ENCODE measurements at places on chromosomes 11 and 22. TPM values are rescaled to one million over a fixed set of nuclear protein-coding genes. Genes with fewer than 3 reads are reported as not detected.
A peak's percentile ranks its signal among the peaks of the same experiment; 100 is the strongest.

DNA sequence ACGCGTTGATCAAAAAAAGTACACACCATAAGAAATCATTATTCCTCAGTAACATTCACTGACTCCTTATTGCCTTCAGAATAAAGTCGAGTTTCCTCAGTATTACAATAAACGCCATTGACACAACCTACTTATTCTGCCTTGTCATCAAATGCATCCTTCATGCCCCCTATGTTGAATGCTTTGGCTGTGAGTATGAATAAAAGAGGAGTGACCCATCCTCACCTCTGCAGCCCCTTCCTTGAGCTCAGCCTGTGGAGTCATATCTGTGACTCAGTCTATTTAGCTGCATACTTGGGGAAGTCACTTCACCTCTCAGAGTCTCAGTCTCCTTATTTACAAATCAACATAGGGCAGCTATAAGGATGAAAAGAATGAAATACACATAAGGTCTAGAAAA, 65.1 kb downstream of the USP35 start:
- peaks cover 25% of the 10 kb centered on the region for H3K4me1 ChIP-seq
- H3K27ac ChIP-seq, result no peak overlapping the region
- no peaks in the 10 kb centered on the region for H3K27me3 ChIP-seq
- DNase-seq, result no peak
- peaks cover 7% of the 10 kb centered on the region for H3K36me3 ChIP-seq

DNA sequence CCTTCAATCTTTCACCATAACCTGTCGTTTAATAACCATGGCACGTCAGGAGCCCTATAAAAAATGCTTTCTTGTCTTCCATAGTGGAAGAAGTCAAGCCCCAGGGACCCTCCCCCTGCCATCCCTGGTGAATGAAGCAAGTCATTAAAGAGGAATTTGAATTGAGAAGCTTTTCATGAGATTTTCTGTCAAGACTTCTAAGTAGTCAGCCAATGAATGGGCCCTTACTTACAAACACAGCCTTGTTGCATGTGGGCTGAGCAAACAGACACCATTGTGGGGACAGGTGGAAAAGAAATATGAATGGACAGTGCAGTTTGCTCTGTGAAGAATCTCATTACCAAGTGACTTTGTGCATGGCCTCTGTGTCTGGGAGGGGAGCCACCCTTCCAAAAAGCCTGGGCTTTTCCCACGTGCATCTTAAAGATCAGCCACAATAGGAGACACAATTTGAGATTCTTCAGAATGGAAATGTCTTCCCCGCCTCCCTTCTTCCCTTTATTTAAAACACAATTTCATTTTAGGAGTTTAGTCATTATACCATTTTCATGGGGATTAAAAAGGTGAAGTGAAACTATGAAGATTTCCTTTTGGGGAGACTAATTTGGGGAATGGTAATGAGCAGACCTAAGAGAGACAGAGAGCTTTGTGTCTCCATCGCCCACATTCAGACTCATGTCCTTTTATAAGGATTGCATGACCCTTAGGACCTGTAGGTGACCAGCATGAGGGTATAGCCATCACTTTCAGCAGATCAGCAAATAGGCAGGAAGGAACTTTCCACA, 152.0 kb downstream of the LRRC4C start:
- H3K36me3 ChIP-seq, result no peaks in the 10 kb centered on the region
- no peaks in the 10 kb centered on the region for H3K4me1 ChIP-seq
- no peaks in the 10 kb centered on the region for H3K27me3 ChIP-seq
- no peak overlapping the region for H3K27ac ChIP-seq
- H3K4me3 ChIP-seq, result no peak overlapping the region
- DNase-seq, result no peak

DNA sequence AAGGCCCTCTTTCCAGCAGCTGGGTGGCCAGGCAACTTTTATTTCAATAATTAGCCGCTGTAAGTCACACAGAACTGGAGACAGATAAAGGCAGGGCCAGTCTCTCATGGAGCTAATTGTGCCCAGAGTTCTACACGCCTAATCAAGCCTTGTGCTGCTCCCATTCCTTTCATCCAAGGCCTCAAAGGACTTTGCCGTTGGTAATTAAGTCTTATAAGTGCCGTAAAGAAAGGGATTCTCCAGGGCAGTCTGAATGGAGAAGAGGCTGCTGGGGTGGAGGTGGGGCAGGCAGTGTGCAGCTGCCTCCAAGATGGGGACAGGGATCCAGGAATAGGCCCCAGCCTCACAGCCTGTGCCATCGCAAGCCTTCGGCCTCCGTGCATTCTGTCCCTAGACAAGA, 357.9 kb downstream of the TENM4 start:
- DNase-seq, result no peak
- no peaks in the 10 kb centered on the region for H3K27me3 ChIP-seq
- no peaks in the 10 kb centered on the region for H3K4me1 ChIP-seq
- no peaks in the 10 kb centered on the region for H3K36me3 ChIP-seq

Gene DKK3
- total RNA-seq, result 121 TPM

Gene ROM1
- 9.6 TPM for total RNA-seq

- H3K4me3 ChIP-seq, result no peak overlapping the region
- DNase-seq, result no peak
- no peaks in the 10 kb centered on the region for H3K27me3 ChIP-seq
- H3K4me1 ChIP-seq, result no peaks in the 10 kb centered on the region
- no peaks in the 10 kb centered on the region for H3K36me3 ChIP-seq
Observed at GRCh38 chr11:40986320-40986719, 473.1 kb downstream of the LRRC4C start.

GRCh38 chr11:130470832-130471706, 22.6 kb downstream of the ADAMTS15 start:
- H3K27ac ChIP-seq, result no peak overlapping the region
- peaks cover 3% of the 10 kb centered on the region for H3K36me3 ChIP-seq
- peaks cover 6% of the 10 kb centered on the region for H3K4me1 ChIP-seq

Gene KCNJ11
- total RNA-seq, result 2.3 TPM

Gene SYT7
- 2.8 TPM for total RNA-seq

DNA sequence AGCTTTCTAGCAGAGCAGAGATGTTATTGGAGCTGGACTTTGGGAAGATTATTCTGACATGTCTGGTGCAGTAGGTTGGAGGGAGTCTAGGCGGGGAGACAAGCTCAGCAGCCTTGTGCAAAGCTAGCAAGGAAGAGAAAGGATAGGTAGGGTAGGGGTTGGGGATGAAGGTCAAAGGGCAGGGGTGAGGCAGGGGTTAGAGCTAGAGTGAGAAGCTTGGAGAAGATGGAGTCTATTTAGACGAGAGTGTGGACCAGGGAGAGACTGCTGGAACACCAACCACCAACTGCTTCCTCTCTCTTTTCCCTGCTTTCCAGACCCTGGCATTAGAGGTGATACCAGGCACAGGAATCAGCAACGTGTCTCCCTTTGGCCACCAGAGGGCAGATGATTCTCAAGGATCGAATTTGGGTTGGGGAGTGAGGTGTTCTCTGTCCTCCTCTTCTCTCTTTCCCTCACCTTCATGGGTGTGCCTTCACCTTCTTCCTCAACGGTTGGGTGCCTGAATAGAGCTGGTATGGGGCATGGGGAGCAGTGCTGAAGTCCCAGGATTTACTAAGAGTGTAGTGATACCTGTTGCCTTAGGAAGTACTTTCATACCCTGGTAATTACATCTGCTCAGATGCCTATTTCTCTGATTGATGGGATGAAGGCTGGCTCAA, 1.8 kb upstream of the MARK2 start:
- H3K4me3 ChIP-seq, result no peak overlapping the region
- H3K27ac ChIP-seq, result peak overlapping the region; percentile 93
- H3K4me1 ChIP-seq, result peaks cover 16% of the 10 kb centered on the region
- no peaks in the 10 kb centered on the region for H3K27me3 ChIP-seq
- DNase-seq, result peak; percentile 75

GRCh38 chr11:19811380-19811779, 98.7 kb downstream of the NAV2 start:
- H3K4me1 ChIP-seq, result peaks cover 41% of the 10 kb centered on the region
- no peak overlapping the region for H3K4me3 ChIP-seq
- no peaks in the 10 kb centered on the region for H3K36me3 ChIP-seq
- no peak for DNase-seq
- no peaks in the 10 kb centered on the region for H3K27me3 ChIP-seq

Gene PTGDR2
- total RNA-seq, result 0.18 TPM

DNA sequence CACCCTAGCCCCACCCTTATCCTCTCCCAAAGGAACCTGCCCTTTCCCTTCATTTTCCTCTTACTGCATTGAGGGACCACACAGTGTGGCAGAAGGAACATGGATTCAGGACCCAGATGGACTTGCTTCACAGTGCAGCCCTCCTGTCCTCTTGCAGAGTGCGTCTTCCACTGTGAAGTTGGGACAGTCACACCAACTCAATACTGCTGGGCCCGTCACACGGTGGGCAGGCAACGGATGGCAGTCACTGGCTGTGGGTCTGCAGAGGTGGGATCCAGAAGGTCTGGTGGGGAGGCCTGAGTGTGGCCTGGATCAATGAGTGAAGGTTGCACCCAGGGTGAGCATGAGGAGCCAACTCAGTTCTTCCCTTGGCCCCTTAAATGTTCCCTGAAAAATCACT, 129.9 kb upstream of the B3GAT1 start:
- DNase-seq, result no peak
- no peak overlapping the region for H3K27ac ChIP-seq
- H3K27me3 ChIP-seq, result no peaks in the 10 kb centered on the region
- peaks cover 2% of the 10 kb centered on the region for H3K4me1 ChIP-seq
- H3K4me3 ChIP-seq, result no peak overlapping the region

All from lung (tissue), 17 donors.